ENCODE measurements at places on chromosomes 3 and 15.

DNA sequence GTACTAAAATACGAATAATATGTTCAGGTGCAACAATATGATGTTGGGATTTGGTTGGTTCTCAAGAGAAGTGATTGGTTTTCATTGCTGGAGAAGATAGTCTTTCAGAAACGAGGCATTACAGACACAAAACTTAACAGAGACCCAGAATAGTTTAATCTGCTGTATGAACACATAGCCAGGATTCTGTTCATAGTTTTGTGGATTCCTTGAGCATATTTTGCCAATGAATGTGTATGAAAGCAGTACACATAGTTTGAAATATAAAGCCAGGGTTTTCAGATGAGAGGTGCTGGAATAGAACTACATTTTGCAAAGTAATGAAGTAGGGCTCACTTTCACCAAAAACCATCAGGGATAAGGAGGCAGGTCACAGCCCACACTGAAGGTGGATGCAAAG, 5.7 kb upstream of the MCTP2 start:
- no peak for DNase-seq

GRCh38 chr3:190860521-190860920, 2.0 kb downstream of the GMNC start:
- DNase-seq = no peak

GRCh38 chr15:90593499-90594158, 63.9 kb downstream of the CRTC3 start:
- DNase-seq = no peak

DNA sequence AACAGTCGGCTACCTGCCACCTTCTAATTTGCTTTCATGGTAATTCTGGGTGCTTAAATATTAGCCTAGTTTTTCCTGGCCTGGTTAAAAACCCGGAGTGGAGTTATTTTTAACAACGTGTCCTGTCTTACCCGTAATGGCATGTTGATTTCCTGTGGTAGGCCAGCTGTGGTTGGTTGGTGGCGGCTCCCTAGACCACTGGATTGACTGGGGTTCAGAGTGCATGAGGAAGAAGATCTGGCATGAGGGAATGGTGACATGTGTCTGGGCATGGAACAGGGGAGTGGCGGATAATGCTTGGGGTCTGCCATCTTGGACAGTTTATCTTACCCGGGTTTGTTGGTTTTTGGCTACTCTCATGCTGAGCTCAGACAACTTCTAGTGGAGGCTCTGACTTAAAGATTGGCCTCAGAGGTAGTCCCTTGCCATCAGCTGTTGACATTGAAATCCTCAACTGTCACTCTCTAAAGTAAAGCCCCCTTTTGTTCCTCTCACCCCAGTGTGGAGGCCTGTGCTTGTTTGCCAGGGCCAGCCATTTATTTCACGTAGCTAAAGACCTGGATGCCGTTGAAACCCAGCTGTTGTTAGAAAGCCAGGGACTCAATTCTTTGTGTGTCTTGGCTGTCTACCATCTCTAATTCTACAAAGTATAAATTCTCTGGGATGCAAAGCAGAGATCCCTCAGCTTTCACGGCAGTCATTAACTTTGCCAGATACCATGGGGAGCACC, 81.6 kb downstream of the DNASE1L3 start:
- no peak for DNase-seq

DNA sequence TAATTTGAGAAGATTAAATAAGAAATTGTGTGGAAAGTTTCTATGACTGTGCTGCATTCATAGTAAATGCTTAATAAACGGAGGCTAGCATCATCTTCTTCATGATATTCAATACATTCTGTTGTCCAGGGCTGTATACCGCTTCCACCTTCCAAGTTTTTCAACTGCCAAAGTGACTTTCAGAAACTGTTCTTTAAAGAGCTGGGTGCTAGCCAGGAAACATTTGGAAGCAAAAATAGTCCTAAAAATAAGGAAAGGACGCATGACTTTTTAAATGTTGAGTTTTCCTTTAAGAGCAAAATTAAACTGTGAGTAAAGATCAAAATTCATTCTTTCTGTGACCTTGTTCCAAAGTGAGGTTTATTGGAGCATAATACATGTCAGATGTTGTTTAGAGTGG, 9.4 kb upstream of the ERC2 start:
- DNase-seq = no peak

GRCh38 chr3:81622395-81622794, 139.1 kb downstream of the GBE1 start:
- DNase-seq = no peak

GRCh38 chr15:84654689-84655453, 788 bp upstream of the WDR73 start:
- DNase-seq = peak; percentile 78

GRCh38 chr3:49839193-49839809, 17.1 kb downstream of the TRAIP start:
- DNase-seq = peak; percentile 77

DNA sequence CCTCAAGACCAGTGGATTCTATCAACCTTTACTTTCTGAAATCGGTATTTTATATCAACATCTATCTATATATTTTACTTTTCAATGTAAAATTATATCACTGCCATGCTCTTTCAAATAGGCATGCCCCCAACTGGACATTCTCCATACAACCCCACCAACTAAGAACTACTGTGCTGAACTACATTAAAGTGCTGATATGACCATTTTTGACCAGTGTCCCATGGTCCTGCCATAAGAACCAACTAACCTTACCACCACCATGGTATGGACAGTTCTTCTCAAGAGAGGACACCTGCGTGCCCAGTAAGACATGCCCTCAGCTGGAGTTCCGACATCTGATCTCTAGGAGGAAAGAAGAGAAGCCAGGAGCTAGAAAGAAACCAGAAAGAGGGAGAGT, 15.6 kb downstream of the POMGNT2 start:
- no peak for DNase-seq

- DNase-seq = peak; percentile 29
These were observed 18.6 kb downstream of the SAMD7 start for GRCh38 chr3:169929830-169930519.

DNA sequence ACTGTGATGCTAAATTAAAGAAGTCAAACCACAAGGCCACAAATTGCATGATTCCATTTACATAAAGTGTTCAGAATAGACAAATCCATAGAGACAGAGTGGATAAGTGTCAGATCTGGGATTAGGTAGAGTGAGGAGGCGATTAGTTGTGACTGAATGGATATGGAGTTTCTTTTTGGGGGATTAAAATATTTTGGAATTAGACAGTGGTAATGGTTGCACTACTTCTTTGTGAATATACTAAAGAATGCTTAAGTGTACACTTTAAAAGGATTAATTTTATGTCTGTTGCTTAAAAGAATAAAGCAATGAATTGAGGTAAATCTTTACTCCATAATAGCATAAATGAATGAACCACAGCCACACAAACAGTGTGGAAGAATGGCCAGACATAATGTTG, 175.5 kb upstream of the CADM2 start:
- DNase-seq = no peak

DNA sequence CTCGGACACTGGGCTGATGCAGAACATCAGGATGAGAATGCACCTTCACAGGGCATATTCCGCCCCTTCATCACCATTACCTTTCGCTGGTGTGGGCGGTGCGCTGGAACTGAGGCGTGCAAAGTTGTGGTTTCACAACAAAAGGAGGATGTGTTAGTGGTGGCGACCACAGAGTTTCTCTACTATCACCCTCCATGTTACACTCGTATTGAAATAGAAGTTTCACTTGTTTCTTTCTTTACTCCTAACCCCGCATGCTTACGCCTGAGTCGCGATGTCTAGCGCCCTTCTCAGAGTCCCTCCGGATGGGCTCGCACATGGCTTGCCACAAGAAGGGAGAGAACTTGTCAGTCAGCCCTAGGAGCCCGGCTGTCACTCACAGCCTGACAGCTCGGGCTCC, 148.7 kb downstream of the GABRB3 start:
- no peak for DNase-seq

- DNase-seq = peak; percentile 58
These were observed at the start of gene FSTL1 for GRCh38 chr3:120450600-120451271. Gene FSTL1, minus strand, starts transcription at chr3:120450992. Its CDS starts 246 bp downstream, at chr3:120450746.

DNA sequence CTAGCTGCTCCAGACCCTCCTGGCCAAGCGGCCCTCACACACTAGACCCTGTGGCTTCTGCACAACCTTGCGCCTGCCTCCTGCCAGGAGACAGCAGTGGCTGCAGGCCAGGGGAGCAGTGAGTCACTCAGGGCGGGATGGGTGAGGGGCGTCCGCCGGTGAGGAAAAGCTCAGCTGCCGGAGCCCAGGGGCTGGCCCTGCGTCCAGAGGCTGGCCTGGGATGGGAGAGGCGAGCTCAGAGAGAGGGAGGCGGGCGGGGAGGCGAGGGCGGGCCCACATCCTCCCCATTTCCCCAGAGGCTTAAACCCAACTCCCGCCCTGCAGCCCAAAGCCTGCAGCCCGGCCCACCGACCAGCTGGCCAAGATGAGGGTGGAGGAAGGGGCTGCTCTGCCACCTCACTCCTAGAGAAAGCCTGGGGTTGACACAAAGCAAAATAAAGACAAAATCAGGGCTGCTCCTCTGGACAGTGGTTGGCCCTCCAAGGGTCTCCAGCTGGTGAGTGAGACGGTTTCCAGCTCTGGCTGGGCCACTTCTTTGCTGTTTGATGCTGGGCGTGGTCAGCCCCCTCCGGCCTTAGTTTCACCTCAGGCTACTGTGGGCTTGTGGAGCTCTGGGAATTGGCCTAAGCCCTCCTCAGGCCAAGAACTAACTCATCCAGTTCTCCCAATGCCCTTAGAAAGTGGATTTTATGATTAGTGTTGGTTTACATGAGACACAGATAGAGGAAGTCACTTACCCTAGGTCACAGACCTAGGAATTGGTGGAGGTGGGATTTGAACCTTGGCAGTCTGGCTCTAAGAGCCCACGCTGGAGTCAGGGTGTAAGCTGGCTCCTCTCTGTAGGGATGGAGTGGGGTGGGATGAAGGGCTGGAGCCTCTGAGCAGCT, 50.6 kb downstream of the IQSEC1 start:
- DNase-seq = peak; percentile 67

GRCh38 chr15:60480888-60481287, 1.9 kb upstream of the ICE2 start:
- no peak for DNase-seq

DNA sequence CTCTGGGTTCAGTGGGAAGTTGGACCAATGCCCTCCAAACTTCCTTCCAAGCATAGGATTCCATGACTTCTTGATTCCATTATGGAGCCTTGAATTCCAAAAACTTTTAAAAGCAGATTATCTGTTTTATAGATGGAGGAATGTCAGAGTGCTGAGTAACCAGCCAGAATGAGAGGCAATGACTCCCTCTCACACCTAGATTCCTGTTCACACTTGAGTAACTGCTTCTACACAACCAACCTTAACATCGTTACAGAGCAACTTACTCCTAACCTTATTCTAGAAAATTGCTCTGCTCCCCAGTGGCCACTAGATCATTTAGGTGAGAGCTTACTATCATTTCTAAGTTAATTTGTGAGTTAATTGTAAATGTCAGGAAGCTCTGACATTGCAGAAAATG, 24.2 kb upstream of the NR2F2 start:
- no peak for DNase-seq

GRCh38 chr3:177381070-177381469, 183.8 kb upstream of the TBL1XR1 start:
- DNase-seq = no peak

GRCh38 chr3:150236316-150237082, 171.6 kb upstream of the TSC22D2 start:
- no peak for DNase-seq

DNA sequence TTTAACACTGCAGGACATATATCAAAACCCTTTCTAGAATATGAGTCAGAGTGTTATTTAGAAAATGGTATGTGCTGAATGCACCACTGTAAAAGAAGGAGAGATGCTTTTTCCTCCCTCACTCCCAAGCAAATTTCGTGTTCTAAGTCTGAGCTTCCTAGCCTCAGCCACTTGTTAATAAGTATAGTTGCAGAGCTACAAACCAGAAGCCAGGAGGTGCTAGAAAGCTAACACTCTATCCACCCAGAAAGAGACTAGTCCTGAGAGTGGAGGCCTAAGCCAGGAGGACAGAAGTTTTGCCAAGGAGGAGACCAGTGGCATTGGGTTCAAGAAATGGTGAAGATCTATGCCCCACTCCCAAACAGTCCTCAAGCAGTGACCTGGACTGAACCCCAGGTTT, 40.5 kb upstream of the GYG1 start:
- no peak for DNase-seq

GRCh38 chr3:127690106-127690505, 17.4 kb downstream of the ABTB1 start:
- no peak for DNase-seq

DNA sequence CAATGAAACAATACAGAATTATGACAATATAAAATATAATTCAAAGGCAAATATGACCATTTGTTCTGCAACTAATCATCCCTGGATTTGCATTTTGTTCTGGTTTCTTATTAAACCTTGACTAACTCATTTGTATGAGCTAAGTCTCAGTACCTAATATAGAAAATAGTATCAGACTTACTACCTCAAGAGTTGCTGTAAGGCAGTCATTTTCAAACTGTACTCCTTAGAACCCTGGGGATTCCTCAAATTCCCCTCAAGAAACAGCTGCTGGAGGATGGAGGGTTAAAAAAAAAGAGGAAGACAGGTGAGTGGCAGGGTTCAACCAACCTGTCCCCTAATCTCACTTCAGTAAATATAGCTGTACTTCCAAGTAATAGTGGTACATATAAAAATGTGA, 11.1 kb downstream of the ZBTB11 start:
- no peak for DNase-seq

DNA sequence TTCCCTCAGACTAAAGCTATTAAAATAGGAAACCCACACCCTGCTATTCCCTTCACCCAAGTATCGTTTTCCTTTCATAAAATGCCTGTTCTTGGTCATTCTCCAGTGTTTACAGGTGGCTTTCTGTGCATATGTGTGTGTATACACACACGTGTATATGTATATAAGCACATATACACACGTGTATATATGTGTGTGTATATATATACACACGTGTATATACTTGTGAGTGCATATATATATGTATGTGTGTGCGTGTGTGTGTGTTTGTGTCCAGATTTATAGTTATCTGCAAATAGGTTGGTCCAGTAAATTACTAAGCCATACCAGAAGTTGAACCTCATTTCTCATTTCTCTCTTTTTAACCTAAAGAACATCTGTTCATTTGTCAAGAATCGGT, 15.7 kb upstream of the TEX9 start:
- no peak for DNase-seq

GRCh38 chr15:32781781-32782180, 64.0 kb downstream of the GREM1 start:
- no peak for DNase-seq

DNA sequence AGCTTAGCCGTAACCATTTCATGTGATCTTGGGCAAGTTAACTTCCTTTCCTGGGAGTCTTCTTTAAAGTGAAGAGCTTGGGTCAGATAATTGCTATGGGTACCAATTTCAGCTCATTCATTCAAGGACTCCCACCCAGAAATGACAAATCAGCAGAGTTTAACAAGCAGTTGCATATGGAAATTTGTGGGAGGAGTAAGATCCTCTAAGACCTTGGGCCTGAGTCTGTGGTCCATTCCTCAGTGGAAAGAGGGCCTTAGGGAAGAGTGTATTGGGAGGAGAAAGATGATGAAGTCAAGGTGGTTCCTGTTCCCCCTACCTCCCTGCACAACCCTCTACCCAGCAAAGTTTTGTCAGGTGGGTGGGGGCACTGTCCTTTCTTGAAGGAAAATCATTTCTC, 42.1 kb downstream of the RBP2 start:
- no peak for DNase-seq
